CD4-positive, alpha-beta T cell (primary cell): ENCODE measurements at places on chromosomes 7 and 10. TPM values are rescaled to one million over a fixed set of nuclear protein-coding genes. Genes with fewer than 3 reads are reported as not detected.

Gene EPO
- total RNA-seq, result not detected

Gene JMJD1C
- 399 TPM for total RNA-seq

DNA sequence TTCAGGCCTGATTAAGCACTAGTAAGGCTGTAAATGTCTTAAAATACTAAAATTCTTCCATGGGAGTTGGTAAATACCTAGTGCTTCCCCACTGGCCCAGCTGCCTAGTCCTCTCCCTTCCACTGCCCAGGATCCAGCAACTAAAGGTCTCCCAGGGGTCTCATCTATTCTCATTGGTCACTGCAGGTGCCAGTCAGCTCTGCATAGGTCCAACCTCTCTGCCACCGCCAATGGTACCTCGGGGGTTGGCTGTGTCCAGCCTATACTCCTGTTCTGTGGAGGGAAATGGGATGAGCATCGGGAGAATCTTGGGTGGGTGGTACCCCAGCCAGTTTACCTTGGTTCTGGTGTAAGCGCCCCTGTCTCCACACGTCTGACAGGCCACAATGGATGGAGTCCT, 6.1 kb upstream of the CREB5 start:
- no peak for DNase-seq

GRCh38 chr7:135965602-135966001, 11.6 kb downstream of the MTPN start:
- DNase-seq, result no peak

- no peak for DNase-seq
Measured at GRCh38 chr7:28536259-28536658, 123.9 kb downstream of the CREB5 start.
